Fibroblast of skin of back (primary cell): ENCODE measurements at places on chromosomes 6 and 20.

DNA sequence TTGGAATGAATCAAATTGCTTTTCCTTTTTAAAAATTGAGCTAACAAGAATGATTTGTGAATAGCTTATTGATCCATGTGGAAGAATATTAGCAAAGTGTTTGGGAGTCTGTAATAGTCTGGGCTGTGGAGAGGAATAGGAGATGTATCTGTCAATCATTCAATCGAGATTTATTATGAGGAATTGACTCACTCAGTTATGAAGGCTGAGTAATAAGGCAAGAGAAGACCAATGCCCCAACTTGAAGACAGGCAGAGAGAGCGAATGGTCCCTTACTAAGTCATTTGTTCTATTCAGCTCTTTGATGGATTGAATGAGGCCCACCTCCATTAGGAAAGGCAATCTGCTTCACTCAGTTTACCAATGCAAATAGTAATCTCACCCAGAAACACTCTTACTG, 403.0 kb downstream of the CD83 start:
- no peak for DNase-seq

DNA sequence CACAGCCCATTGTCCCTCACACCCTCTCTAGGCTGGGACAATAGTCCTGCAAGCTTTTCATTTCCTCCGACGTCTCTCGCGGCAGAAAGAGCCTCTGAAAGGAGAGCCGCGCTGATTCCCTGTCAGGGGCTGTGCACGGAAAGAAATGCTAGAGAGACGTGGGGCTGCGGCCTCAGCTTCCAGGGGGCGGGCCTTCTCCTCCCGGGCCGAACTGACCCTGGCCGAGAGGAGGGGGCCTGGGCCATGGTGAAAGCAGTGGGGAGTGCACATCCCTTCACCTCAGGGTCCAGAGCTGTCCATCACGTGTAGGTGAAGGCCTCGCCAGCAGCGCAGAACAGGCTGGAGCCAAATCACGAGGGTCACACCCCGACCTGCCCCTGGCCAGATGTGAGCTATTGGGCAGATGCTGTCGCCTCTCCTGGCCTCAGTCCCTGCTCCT, 220.4 kb downstream of the TAF4 start:
- DNase-seq: no peak

- DNase-seq: peak; percentile 80
Observed at GRCh38 chr20:41287327-41287726, 30.2 kb downstream of the ZHX3 start.

DNA sequence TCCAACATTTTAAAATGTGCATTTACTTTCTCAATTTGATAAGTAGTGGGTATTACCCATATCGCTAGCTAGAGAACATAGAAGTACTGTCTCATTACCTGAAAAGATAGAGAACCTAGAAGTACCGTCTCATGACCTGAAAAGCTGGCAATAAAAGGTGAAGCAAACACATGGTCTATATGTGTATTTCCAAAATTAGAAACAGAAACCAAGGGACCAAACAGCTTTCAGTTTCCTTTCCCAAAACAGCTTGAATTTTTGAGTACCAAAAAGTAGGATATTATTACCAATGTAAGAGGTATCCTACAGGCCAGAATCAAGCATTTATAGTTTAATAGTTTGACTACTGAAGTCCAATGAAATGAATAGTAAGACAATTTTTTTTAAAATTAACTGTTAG, 77.2 kb downstream of the KIF13A start:
- no peak for DNase-seq

- no peak for DNase-seq
Observed at GRCh38 chr6:163668061-163668426, 253.5 kb downstream of the QKI start.

DNA sequence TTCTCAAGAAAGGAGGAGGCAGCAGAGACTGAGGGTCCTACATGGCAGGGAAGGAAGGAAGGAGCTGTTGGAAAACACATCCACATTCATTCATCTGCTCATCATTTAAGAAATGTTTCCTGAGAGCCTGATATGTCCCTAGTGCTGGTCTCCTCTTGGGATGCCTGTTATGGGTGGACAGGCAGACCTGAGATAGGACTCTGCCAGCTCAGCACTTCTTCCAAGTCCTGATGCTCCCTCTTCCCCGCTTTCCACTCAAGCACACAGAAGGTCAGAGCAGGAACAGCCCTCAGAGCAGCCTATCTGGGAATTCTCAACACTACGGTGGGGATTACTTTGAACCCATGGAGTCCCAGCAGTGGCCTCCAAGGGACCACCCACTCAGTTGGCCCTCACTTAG, 8.0 kb upstream of the SIRPD start:
- no peak for DNase-seq

GRCh38 chr6:42783876-42784642, 2.2 kb downstream of the BICRAL start:
- no peak for DNase-seq

DNA sequence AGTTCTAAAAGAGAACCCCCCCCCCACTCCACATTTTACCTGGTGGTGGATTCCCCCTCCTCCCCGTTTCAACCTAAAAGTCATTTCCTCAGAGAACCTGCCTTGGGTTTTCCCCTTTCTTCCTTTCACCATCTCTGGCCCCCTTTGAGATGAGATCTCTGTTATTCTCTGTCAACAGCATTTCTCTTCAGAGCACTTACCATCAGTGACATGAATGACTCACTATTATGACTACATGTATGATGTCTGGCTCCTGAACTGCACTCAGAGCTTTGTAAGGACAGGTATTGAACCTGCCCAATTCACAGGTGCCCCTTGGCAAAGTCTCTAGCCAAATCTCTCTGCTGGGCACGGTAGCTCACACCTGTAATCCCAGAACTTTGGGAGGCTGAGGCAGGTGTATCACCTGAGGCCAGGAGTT, 61.4 kb upstream of the JARID2 start:
- no peak for DNase-seq

DNA sequence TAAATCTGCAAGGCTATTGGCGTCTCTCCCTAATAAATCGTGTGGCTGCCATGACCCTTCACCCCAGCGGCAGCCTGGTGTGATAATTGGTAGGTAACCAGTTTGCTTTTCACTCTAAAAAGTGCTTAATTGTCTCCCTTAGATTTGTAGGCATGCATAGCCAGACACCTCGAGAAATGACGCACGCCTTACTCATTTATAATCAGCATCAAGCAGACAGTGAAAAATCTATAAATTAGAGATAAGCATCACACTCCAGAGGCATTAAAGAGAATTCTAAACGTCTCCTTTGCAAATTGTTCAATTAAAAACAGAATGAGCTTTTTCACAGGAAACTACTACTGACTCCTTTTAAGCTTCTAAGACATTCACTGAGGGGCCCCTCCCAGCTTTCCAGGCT, 110.2 kb upstream of the RPS6KA2 start:
- no peak for DNase-seq

GRCh38 chr6:37365791-37366190, 12.0 kb downstream of the RNF8 start:
- DNase-seq: peak; percentile 39

- DNase-seq: peak; percentile 82
Observed at GRCh38 chr6:30344868-30345671, at the start of gene RPP21. TSS of gene RPP21 (plus strand) at chr6:30345156. CDS start at chr6:30345172, 16 bp downstream.

DNA sequence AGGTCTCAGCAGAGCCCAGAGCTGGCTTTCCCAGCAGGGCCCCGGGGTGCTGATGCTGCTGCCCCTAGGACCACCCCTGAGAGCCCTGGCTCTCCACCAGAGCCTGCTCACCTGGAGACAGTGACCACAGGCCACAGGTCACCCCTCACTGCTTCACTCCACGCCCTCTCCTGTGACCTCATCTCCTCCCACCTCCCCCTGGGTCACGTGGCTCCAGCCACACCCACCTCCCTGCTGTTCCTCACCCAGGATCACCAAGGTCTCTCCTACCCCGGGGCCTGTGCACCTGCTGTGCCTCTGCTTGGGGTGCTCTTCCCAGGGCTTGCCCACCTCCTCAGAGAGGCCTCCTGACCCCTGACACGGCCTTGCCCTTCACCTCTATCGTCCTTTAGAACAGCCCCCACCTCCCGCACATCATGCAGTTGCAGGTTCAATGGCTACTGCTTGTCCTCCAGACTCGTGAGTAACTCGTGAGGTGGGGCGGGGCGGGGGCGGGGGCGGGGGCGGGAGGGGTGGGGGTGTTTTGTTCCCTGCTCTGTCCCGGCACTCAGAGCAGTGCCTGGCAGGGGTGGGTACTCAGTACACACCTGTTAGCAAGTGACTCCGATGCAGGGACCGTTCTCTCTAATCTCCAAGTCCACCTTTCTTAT, 468.0 kb downstream of the PREX1 start:
- DNase-seq: no peak

GRCh38 chr6:56838965-56839364, 115.9 kb upstream of the BEND6 start:
- DNase-seq: no peak

DNA sequence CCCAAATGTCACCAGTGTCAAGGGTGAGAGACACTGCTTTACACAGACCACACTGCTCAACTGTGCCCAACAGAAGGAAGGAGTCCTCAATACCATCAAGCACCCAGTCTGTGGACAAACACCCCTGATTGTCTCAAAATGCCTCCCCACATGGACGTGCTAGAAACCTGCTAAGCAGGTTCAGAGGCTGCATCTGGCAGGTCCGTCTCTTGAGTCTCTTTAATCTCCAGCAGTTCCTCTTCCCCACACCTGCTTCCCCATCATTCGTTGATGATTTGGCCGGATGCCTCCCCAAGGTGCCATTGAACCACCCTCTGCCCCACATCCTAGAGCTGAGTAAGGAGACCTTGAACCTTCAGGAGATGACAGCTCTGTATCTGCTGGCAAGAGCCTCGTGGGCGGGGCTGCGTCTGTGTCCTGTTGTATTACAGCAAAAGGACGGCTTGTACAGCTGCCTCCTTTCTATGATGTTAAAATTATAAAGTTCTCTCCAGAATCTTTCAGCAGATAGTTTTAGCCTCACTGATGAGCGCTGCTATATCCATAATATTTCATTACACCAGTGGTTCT, 179.2 kb downstream of the PREX1 start:
- DNase-seq: no peak

DNA sequence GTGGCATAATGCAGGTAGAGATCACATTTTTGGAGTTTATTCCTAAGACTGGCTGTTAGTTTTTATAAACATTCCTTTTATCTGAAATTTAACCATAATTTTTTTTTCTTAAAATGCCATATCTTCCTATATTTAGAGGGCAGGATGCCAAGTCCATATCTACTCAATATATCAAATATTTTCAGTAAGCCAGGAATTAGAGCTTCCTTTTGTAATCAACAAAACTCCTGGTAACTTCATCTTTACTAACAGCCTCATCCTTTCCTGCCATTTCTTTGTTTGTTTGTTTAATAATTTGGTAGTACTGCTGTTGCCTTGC, 136.3 kb downstream of the OLIG3 start:
- no peak for DNase-seq

GRCh38 chr6:67361264-67361663, 1273.8 kb upstream of the ADGRB3 start:
- DNase-seq: no peak

GRCh38 chr6:111200350-111201243, 113.3 kb downstream of the SLC16A10 start:
- DNase-seq: no peak

DNA sequence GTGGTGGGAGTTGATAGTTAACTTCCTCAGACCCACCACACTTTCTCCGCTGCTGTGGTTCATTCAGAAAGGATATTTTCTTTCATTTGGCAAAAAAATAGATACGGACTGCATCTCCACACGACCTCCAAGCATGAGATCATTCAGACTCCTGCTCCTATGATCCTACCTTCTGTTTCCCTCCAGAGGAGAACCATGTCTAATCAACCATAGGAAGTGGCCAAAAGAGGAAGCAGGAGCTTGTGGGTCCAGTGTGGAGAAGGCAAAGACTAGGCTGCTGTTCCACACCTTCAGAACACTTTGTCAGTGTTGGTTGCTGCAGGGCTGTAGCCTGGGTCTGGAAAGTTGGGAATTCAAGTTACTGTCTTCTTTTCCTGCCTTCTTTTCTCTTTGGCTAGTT, 10.6 kb upstream of the KIF13A start:
- DNase-seq: no peak

DNA sequence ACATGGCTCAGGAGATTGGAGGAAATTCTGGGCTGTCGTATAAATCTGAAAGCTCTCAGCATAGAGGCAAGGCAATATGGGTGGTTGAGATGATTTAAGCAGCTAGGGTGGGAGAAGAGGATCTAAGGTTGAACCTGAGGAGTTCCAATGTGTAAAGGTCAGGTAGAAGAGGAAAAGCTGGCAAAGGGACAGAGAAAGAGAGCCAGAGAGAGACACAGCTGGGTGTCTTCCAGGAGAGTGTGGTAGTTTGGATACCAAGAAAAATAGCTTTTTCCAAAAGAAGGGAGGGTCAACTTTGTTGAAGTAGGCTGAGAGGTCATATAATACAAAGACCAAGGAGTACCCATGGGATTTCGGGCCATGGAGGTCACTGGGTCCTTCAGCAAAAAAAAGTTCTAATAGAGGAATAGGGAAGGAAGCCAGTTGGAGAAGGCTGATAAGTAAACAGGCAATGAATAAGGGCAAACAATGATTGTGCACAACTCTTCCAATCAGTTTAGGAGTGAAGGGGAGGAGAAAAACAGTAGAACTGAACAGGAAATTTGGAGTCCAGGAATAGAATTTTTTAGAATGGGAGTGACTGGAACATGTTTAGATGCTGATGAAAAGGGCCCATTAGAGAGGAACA, 135.1 kb downstream of the QRSL1 start:
- DNase-seq: no peak

DNA sequence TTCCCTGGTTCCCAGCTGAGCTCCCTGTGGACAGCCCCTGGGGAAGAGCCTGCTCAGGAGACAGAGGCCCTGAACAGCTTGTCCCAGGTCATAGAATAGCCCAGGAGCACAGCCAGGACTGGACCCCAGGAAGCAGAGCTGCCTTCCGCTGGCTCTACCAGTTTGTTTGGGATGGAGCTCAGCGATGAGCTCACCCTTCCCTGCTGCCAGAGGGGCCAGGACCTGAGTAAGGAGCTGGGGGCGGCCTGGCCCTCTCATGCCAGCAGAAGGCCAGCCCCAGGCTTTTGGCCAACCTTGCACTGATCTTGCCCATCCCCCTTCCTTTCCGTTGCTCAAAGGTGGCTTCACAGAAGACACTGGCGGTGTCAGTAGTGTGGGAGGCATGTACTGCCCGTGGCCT, 17.5 kb downstream of the MMP24OS start:
- no peak for DNase-seq

GRCh38 chr20:3654326-3655130, 8.7 kb downstream of the GFRA4 start:
- DNase-seq: no peak

DNA sequence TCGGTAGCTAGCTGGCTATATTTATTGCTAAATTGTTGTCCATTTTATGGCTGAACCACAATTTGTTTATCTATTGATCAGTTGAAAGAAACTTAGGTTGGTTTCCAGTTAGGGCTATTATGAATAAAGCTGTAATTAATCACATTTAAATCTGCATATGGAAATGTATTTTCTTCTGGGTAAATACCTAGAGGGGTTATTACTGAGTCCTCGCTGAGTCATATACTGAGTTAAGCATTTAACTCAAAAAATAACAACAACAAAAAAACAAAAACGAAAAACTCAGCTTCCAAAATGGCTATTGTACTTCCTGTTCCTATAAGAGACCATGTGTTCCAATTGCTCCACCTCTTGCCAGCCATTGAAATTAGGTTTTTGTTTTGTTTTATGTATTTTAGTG, 258.2 kb downstream of the TBC1D32 start:
- DNase-seq: no peak

- DNase-seq: peak; percentile 80
Observed at GRCh38 chr20:10447028-10447427, 11.9 kb downstream of the SLX4IP start.

GRCh38 chr6:10587656-10588406, 66.7 kb downstream of the GCNT2 start:
- DNase-seq: no peak

- DNase-seq: no peak
Observed at GRCh38 chr6:88166493-88167351, 575 bp upstream of the CNR1 start.
